Renal pelvis (tissue), 12 donors: ENCODE measurements at places on chromosomes 12 and 14.

DNA sequence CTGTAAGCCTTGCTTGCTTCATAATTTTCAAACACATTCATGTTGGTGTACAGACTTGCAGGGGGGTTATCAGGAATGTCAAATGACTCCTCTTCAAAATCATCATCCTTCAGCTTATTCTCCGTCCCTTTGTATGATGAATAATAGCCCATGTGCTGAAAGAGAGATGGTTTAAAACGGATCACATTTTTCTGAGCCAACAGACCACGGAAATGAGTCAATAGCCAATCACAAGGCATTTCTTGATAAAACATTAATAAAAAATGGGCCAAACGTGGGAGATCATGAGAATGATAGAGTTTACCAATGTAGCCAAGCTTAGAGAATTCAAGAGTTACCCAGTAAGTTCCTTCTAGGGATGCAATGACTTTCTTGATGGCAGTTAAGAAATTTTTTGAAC, 105.5 kb downstream of the NTS start:
- DNase-seq, result no peak

DNA sequence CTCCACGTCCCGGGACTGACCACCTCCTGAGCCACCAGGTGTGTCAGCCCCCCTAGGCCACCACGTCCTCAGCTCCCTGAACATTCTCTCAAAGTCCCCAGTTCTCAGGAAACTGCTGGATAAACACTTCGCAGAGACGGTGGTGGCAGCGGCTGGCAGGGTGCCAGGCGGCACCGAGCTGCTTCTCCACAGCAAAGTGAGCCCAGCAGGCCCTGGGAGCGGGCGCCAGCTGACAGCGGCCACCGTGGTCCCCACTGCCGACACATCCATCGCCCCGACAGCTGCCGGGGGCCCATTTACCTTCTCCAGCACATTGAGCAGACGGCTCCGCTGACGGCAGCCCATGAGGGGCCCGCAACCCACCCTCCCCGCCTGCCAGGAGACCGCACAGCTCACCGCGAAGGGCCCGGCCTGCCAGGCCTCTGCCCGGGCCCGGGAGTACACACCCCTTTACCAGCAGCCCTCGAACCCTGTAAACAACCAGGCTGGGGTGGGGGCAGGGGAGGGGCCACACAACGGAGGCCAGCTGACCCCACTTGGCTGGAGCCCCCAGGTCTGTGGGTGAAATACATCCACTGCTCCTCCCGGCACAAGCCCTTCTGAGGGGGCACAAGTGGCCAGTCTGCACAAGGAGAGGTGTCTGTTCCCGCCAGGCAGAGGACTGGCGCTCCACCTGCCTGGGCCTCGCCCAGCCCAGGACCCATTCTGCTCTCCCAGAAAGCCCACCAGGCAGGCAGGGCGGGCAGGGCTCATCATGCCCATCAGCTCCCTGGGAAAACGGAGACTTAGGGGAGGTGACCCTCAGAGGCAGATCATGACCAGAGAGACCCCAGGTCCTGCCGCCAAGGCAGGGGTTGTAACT, 10.5 kb downstream of the AKT1 start:
- DNase-seq, result no peak

DNA sequence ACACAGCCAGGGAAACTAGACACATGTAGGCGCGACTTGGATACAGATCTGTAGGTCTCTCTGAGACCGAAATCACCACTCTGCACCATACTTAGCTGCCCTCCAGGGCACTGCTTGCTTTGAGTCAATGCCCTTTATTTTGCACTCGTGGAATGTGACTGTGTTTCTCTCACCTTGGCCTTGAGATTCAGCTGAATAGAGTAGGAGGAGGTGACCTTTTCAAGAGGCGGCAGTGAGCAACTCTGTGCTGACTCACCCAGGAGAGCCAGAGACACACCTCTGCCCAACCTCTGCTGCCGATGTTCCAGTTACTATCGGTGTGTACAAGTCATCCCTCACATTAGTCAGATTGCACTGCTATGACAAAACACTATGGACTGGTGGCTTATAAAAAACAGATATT, 583.4 kb downstream of the VRK1 start:
- no peak for DNase-seq

DNA sequence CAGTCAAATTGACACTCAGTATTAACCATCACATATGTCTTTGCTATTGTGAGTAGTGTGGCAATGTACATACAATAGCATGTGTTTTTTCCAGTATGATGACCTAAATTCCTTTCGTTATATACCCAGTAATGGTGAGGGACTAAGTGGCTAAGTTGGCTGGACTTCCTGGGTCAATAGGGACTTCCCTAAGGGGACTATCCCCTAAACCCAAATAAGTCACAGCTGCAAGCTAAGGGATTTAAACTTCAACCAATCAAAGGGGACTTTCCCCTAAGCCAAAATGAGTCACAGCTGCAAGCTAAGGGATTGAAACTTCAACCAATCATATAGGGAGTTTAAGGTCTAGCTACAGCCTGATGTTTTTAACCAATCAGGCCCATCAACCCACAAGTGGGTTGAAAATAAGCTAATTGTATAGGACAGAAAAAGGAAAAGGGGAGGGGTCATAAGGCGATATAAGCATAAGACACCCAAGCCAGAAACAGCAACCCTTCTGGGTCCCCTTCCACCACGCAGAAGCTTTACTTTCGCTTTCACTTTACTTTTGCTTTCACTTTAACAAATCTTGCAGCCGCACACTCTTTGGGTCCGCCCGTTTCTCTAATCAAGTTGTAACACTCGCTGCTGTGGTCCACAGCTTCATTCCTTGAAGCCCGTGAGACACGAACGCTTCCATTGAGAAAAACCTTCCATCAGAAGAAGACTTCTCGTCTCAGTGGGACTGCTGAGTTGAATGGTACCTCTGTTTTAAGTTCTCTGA, 404.4 kb downstream of the FLRT2 start:
- peak; percentile 5 for DNase-seq
